Activated T-cell treated with anti-CD3 and anti-CD28 coated beads, Interleukin-2, amount 50 U/mL, for 72 hours (primary cell): ENCODE measurements at places on chromosomes 6 and 20. TPM values are rescaled to one million over a fixed set of nuclear protein-coding genes. Genes with fewer than 3 reads are reported as not detected.
A peak's percentile ranks its signal among the peaks of the same experiment; 100 is the strongest.

Gene DCDC2
- total RNA-seq, result not detected

Gene CALHM4
- total RNA-seq, result not detected

Gene C20orf141
- total RNA-seq, result not detected

Gene PROKR2
- not detected for total RNA-seq

Gene MOCS1
- total RNA-seq, result 2.6 TPM

Gene SLC13A3
- total RNA-seq, result 0.21 TPM

Gene UST
- total RNA-seq, result 3.7 TPM

Gene DEFB124
- not detected for total RNA-seq

- no peaks in the 10 kb centered on the region for H3K36me3 ChIP-seq
- H3K4me1 ChIP-seq, result no peaks in the 10 kb centered on the region
- H3K27me3 ChIP-seq, result no peaks in the 10 kb centered on the region
- no peak overlapping the region for H3K4me3 ChIP-seq
- H3K27ac ChIP-seq, result no peak overlapping the region
Observed at GRCh38 chr20:36255445-36255844, 19.2 kb downstream of the AAR2 start.

DNA sequence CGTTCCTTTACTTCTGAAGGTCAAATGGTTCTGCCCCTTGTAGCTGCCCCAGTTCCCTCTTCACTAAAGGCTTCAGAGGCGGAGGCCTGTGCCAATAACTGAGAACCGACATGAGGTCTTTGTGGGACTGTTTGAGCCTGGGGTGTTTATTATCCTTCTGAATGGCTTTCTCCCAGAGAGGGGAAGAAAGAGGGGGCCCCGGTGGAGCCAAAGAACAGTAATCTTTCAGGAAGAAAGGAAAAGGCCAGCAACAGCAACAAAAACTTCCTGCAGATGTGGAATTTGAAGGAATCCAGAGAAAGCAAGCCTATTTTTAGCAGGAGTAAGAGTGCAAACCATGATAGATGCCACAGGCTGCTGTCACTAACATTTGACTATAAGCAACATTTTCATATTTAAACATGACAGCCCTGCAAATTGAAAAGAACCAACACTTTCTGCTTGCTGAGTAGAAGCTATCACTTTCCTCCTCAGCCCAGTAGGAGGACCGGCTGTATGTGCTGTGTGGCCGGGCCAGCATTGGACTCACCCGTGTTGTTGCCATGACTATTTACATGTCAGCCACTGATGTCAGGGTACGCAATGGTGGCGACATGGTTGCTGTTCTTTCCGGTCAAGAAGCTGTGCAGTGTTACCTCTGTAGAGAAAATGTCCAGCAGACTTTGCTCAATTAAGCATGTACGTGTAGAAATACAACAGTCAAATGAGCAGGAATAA lies 121.3 kb downstream of the SOBP start:
- DNase-seq, result no peak
- no peaks in the 10 kb centered on the region for H3K4me1 ChIP-seq
- no peak overlapping the region for H3K4me3 ChIP-seq
- no peaks in the 10 kb centered on the region for H3K36me3 ChIP-seq

GRCh38 chr6:140051521-140052512 lies 677.4 kb upstream of the CITED2 start:
- no peak overlapping the region for H3K4me3 ChIP-seq
- H3K27ac ChIP-seq, result no peak overlapping the region
- no peak for DNase-seq
- H3K4me1 ChIP-seq, result no peaks in the 10 kb centered on the region

DNA sequence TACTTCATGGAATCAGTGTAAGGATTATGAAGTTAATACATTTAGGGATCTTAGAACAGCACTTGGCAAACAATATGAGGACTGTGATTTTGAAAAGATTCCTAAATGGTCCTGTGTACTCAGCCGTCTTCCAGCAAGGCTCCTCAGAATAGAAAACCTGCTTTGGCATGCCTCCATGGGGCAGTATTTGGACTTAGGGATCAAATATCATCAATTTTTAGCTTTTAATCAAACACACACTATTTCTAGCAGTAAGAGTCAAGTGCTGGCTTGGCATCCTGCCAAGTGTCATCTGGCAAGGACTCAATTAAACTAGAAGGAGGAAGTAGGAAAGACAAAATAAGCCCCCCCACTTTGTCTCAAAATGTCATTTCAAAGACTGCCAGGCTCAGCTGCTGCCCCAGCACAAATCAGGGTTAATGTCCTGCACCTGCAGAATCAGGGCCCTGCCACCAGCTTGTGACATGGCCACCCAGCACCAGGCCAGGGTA lies 40.8 kb downstream of the IYD start:
- no peak overlapping the region for H3K4me3 ChIP-seq
- H3K27ac ChIP-seq, result no peak overlapping the region
- peaks cover 74% of the 10 kb centered on the region for H3K27me3 ChIP-seq

- no peak overlapping the region for H3K27ac ChIP-seq
- DNase-seq, result no peak
- peaks cover 7% of the 10 kb centered on the region for H3K27me3 ChIP-seq
Observed at GRCh38 chr6:47196113-47196512, 113.6 kb downstream of the TNFRSF21 start.

DNA sequence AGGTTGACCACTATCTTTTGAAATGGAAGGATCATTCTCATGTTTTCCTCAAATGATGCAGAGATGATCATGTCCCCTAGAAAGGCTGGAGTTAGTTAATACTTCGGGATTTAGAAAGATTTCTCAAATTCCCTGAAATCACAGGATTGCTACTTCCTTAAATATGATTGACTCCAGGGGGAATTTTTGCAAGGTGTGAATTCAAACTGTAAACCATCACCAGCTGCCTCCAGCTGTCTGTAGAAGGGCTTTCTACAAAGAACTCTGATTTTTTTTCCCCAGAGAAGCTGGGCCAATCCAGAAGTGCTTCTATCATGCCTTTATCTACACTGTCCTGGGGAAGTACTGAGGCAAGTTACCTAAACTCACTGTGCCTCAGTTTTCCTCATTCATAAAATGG lies 114.5 kb downstream of the EDN1 start:
- H3K36me3 ChIP-seq, result no peaks in the 10 kb centered on the region
- H3K27me3 ChIP-seq, result peaks cover 6% of the 10 kb centered on the region
- no peaks in the 10 kb centered on the region for H3K4me1 ChIP-seq
- no peak overlapping the region for H3K4me3 ChIP-seq
- no peak for DNase-seq

DNA sequence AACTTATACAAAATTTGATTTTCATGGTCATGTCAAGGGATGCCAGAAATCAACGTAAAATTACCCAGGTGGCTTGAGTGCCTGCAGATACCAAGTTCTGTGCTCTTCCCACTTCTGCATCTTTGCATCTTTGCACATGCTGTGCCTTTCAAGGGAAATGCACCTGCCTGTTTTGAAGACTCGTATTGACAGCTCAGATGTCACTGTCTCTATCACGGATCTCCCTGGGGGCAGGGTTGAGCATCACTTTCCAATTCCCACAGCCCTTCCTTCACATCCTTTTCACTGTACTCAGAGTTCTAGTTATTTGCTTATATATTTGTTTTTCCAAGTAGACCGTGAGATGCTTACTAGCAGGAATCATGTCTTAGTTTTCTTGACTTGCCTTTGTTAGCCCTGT lies 274.2 kb downstream of the CDH26 start:
- no peak for DNase-seq
- H3K4me3 ChIP-seq, result no peak overlapping the region
- H3K27me3 ChIP-seq, result peaks cover 5% of the 10 kb centered on the region
- H3K27ac ChIP-seq, result no peak overlapping the region

- DNase-seq, result no peak
- no peaks in the 10 kb centered on the region for H3K4me1 ChIP-seq
- no peak overlapping the region for H3K27ac ChIP-seq
Observed at GRCh38 chr6:105326216-105326615, 76.7 kb downstream of the PREP start.

DNA sequence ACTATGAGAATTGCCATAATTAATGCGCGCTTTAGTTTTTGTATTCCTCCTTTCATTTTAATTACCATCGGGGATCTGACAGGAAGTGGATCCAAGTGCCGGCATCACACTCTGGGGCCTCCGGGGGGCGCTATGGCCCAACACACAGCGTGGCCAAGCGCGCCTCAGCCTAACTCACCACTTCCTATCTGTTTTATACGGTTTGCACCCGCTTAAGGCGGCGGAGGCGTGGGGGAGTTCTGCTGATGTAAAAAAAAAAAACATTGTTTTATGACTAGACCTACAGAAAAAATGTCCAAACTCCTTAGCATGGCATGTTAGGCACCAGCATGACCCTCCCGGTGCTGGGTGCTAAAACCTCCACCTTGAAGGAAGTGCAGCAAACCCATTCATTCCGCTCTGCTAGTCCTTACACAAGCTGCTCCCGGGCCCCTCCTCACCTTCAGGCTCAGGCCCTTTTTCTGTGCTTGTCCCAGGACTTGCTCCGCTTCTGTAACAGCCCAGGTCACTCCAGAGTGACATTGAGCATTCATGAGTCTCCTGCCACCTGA lies 4.5 kb upstream of the EBF4 start:
- peak overlapping the region; percentile 65 for H3K4me3 ChIP-seq
- peak; percentile 84 for DNase-seq
- peaks cover 9% of the 10 kb centered on the region for H3K36me3 ChIP-seq

- no peak overlapping the region for H3K4me3 ChIP-seq
- peaks cover 3% of the 10 kb centered on the region for H3K36me3 ChIP-seq
- H3K27me3 ChIP-seq, result no peaks in the 10 kb centered on the region
Observed at GRCh38 chr6:161048641-161049040, 57.1 kb downstream of the MAP3K4 start.

DNA sequence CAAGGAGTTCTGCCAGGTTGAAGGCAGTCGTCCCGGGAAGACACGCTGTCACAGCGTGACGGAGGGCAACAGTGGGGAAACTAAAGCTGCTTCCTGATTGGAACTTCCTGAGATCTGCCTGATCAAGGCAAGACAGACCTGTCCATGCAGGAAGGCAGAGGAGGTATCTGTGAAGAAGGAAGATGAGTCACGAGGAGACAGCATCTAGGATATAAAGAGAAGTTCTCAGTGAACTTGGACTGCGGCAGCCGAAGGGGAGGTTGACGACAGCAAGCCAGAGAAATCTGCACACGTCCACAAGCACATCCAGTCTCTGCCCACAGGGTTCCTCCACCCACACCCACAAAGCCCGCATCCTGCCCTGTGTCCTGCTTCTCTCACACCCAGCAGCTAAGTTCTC lies 38.6 kb downstream of the PREP start:
- no peaks in the 10 kb centered on the region for H3K27me3 ChIP-seq
- DNase-seq, result no peak
- no peak overlapping the region for H3K27ac ChIP-seq
- H3K4me1 ChIP-seq, result peaks cover 10% of the 10 kb centered on the region
- H3K4me3 ChIP-seq, result no peak overlapping the region

- H3K4me3 ChIP-seq, result no peak overlapping the region
- no peak overlapping the region for H3K27ac ChIP-seq
- DNase-seq, result no peak
- H3K4me1 ChIP-seq, result peaks cover 46% of the 10 kb centered on the region
- H3K36me3 ChIP-seq, result no peaks in the 10 kb centered on the region
- H3K27me3 ChIP-seq, result no peaks in the 10 kb centered on the region
Observed at GRCh38 chr6:156943816-156944215, 166.6 kb downstream of the ARID1B start.

DNA sequence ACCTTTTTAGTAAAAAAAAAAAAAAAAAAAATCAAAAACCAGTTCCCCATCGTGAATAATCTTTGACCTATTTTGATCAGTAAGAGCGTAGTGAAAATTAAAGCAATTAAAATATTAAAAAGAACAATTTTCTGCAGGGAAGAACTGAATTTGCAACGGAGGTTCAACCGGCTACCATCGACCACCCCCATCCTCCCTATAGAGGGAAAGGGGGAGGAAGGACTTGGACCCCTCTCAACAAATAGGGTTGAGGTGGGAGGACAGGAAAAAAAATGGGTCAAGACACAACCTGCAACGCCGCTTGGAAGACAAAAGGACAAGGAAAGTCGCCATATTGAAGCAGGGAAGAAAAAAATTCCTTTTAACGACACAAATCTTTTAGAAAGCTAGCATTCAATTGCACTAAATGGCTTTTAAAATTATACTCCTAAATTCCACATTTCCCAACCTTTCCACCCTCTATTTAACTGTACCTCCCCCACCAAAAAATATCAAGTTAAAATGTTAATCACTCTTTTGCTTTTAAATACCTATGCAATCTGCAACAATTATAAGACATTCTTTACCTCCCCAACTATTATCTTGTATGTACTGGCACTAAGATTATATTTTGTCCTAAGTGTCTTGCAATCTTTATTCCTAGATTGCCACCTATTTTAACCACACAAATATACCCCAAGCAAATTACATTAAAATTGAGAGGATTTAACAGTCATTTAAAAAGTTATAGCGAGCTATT lies 1.7 kb downstream of the PPP1R10 start:
- peak overlapping the region; percentile 97 for H3K4me3 ChIP-seq
- H3K4me1 ChIP-seq, result peaks cover 70% of the 10 kb centered on the region
- peaks cover 64% of the 10 kb centered on the region for H3K36me3 ChIP-seq
- peak; percentile 71 for DNase-seq
- H3K27ac ChIP-seq, result peak overlapping the region; percentile 100

- no peak overlapping the region for H3K4me3 ChIP-seq
- DNase-seq, result no peak
- H3K27me3 ChIP-seq, result peaks cover 2% of the 10 kb centered on the region
- no peaks in the 10 kb centered on the region for H3K36me3 ChIP-seq
- H3K27ac ChIP-seq, result peak overlapping the region; percentile 34
Observed at GRCh38 chr6:137664183-137664582, 170.0 kb upstream of the OLIG3 start.

DNA sequence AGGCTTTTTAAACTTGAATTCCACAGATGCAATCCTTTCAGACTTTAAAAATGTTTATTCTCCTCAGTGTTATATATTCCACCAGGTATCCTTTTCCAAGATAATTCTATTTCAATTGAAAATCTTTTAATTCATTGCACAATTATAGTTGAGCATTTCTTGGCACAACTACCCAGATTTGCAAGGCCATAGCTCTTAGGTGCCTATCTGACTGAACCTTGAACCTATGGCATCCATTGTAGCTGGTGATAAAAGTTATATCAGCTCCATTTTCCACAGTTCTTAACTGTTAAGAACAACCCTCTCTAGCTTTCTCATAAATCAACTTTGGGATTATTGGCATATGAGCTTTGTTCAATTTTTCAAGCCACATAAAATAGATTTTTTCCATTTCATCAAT lies 42.4 kb downstream of the PACRG start:
- no peak overlapping the region for H3K27ac ChIP-seq
- H3K27me3 ChIP-seq, result no peaks in the 10 kb centered on the region
- no peaks in the 10 kb centered on the region for H3K4me1 ChIP-seq

DNA sequence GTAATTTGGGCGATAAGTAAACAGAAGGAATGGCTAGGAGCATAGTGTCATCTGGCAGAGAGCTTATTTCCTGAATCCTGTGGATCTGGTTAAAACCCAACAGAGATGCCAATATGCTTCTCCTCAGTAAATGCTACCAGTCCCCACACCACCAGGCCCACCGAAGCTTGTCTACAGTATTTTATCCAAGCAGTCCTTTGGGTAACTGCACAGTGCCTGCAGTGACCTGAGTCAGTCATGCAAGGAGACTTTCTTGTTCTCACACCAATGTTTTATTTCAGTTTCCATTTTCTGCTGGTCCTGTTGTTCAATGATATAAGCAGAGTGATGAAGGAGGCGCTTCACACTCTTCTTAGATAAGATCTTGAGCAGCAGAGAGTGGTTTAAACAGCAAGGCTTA lies 326.3 kb downstream of the RIMS1 start:
- no peaks in the 10 kb centered on the region for H3K4me1 ChIP-seq
- DNase-seq, result no peak
- H3K4me3 ChIP-seq, result no peak overlapping the region
- no peaks in the 10 kb centered on the region for H3K27me3 ChIP-seq
